ENCODE measurements at places on chromosomes 2 and 18.

- DNase-seq = no peak
These were observed 29.2 kb upstream of the AGPS start for GRCh38 chr2:177363332-177363731.

GRCh38 chr2:233342301-233342700 is 12.0 kb upstream of the DGKD start:
- DNase-seq = no peak

- no peak for DNase-seq
These were observed 343.1 kb upstream of the SLC39A10 start for GRCh38 chr2:195313962-195314361.

GRCh38 chr2:1636791-1637415 is 107.4 kb downstream of the PXDN start:
- DNase-seq = no peak

GRCh38 chr2:5230855-5231254 is 461.3 kb upstream of the SOX11 start:
- no peak for DNase-seq

GRCh38 chr2:96923810-96924774 is 54.2 kb upstream of the SEMA4C start:
- no peak for DNase-seq
